ENCODE measurements at places on chromosomes 7 and 10.

- no peak for DNase-seq
Measured at GRCh38 chr7:84069999-84070500, 124.5 kb downstream of the SEMA3A start.

DNA sequence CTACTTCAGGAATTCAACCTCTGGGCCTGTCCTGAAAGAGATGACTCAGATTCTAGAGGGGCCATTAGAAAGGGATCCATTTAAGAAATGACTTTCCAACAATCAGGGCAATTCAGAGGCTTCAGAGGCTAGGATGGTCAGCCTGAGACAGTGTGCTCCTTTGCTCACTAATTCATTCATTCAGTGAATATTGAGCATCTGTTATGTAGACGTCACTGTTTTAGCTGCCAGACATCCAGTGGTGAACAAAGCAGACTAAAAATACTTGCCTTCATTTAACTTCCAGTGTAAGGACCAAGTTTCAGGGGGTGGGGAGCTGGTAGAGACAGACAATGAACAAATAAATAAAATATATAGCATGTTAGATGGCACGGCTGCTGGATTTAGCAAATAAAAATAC is 1.6 kb downstream of the KIAA1217 start:
- DNase-seq: no peak

- no peak for DNase-seq
Measured at GRCh38 chr7:18974803-18975202, 142.6 kb downstream of the TWIST1 start.

DNA sequence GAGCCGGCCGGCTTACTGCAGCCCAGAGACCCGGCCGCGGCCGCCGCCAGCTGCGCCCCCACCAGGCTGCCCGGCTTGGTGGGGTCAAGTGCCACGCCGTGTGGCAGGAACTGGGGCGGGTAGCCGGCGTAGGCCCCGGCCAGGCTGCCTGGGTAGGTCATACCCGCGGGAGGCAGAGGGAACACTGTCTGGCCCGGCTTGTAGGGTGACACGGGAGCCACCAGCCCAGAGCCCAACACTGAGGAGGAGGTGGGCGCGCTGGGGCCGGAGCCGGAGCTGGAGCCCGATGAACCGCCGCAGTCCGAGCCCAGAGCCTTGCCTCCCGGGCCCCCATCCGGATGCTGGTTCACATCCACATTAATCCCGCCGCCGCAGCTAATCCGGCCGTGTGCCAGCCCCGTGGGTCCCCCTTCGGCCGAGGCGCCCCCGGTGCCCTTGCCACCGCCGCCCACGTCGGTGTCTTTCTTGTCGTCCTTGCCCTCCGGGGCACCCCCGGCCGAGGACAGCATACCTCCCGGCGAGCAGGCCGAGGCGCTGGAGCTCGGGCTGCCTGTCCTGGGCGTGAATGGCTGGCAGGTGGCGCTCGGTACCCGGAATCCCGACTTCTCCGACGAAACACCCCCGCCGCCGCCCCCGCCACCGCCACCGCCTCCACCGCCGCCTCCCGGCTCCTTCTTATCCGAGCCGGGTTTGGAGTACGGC is 2.0 kb downstream of the ZNF503 start:
- no peak for DNase-seq

DNA sequence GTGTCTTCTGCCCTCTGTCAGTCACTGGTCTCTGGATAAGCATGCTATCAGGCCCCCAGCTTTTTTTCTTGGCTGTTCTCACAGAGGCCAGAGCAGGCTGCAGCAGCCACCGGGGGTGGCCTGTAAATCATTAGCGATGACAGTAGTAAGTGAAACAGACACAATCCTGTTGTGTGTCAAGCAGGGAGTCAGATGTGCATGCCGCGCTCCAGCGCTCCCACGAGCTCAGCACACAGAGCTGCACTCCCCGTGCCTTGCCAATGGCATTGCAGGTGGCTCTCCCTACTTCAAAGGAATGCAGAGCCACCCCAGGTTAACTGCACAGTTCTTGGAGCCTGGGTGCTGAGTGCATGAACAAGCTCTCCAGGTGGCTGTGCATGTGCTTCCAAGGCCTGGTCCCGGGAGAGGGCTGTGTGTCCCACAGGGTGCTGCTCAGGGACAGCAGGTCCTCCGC is 226.1 kb downstream of the GLRX3 start:
- no peak for DNase-seq

- no peak for DNase-seq
Measured at GRCh38 chr7:6507906-6508305, 43.4 kb downstream of the GRID2IP start.

DNA sequence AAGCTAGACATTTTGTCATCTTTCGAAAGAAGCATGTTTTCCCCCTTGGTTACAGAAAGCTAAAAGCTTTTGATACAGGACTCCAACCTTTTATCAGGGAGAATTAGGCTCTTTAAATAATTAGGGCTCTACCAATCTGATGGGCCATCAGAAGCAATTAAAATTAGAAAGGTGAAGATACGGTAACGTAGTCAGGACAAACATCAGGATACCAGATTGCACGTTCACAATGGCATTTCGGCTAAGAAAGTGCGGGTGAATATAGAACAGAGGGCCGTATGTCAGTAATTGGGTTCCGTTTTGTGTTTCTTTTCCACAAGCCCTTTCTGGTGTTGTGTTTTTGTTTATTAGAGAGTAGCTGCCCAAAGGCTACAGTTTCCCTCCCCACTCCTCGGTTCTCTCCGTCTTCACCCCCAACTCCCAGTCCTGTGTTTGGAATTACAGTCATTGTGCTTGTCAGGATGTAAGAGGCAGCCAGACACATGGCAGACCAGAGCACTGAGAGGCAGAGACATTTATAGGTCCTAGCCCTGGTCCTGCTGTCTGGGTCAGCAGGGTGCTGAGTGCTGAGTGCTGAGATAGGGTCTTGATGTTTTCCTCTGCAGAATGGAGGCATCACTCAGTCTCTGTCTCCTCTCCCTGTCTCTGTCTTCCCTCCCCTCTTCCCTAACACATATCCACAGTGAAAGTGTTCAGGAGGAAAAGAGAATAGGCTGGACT is 5.5 kb downstream of the PFKP start:
- DNase-seq: no peak

GRCh38 chr7:100156331-100157068 is 2.0 kb downstream of the TRAPPC14 start:
- peak; percentile 66 for DNase-seq

DNA sequence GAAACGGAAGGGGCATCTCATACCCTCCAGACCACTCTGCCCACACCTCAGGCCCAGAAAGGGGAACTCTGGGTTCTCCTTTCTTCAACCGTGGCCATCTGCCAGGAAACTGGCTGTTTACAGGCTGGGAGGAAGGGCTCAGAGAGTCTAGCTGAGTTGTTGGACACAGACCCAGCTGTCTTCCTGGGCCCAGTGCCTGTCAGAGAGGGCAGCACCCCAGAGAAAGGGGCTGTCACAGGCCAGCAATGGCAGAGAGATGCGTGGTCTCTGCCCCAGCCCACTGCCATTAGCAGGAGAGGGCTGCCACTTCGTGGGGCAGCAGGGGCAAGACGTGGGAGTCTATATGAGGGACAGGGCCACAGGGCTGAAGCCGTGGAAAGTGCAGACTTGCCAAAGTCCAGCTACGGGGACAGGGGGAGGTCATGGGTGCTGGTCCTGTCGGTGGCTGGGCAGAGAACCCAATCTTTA is 11.0 kb downstream of the GRID1 start:
- DNase-seq: peak; percentile 35

- DNase-seq: peak; percentile 66
Measured at GRCh38 chr10:86261941-86262687, 104.5 kb downstream of the GRID1 start.

DNA sequence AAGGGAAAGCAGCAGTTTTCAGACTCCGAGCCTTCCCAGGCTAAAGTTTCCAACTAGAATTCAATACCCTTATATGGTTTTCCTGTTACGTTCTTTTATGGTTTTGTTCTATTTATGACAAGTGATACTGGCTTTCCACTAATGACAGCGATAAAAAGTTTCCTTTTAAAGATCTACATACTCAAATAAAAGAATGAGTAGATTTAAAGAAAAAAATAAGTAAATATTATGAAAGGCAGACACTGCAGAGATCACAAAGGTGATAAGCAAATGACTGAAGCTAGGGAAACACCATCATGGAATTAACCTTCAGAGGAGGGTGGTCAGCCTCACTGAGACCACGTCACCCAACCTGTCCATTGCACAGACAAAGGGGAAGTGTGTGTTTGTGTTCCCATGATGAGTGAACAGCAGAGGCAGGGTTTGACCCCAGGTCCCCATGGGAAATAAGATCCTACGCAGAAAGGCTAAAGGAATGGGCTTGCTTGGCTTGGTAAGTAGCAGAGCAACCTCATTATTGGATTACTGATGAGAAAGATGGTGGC is 4.0 kb downstream of the VSIR start:
- DNase-seq: no peak

DNA sequence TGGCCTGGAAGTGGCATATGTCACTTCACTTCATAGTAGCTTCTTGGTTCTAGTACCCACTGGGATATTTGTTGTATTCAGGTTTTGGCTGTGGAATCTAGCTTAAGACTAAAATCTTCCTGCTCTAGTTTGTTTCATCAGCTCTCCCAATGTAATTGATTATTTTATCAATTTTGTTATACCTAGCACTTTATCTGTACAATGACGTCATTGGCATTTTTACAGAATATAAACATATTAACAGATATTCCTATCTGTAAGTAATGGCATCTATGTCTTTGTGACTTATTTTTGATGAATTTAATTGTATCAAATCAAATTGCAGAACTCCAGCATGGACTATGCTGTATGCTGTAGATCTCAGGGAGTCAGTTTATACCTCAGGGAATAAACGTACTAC is 19.7 kb downstream of the KIAA1217 start:
- DNase-seq: no peak

DNA sequence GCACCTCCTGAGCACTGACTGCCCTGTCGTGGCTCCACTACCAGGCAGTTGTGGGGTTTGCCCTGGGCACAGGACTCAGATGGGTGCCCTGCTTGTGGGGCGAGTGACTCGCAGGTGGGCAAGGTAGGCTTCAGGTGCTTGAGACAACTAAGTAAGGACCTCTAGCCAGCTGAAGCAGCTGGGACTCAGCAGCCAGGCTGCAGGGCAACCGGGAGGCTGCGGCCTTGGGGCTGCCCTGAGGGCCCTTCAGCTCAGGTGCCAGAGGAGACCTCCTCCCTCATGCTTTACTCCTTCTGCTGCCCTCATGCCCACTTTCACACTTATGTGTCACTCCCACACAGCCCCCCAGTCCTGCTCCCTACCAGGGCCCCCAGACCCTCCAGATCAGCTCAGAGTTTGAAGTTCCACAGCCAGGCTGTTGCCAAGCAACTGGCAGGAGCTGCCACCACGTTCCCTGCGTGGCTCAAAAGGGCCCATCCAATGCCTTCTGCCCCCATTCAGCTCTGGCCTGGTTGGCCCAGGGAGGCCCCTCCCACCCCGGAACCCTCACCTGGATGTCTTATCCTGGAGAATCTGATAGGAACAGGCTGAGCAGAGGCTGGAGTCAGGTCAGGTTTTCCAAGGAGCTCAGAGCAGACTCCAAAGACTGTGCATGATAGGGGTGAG is 10.0 kb downstream of the TLX1 start:
- DNase-seq: no peak

GRCh38 chr7:156515911-156516790 is 124.4 kb upstream of the RNF32 start:
- no peak for DNase-seq

GRCh38 chr7:70334871-70335270 is 736.6 kb downstream of the AUTS2 start:
- no peak for DNase-seq

GRCh38 chr10:92845921-92846320 is 2.4 kb upstream of the EXOC6 start:
- DNase-seq: no peak

- DNase-seq: peak; percentile 83
Measured at GRCh38 chr7:38107486-38107893, 70.6 kb upstream of the STARD3NL start.

- DNase-seq: no peak
Measured at GRCh38 chr7:85673876-85674275, 487.0 kb upstream of the SEMA3D start.

GRCh38 chr7:97118306-97118917 is 914 bp downstream of the SDHAF3 start:
- DNase-seq: peak; percentile 64

DNA sequence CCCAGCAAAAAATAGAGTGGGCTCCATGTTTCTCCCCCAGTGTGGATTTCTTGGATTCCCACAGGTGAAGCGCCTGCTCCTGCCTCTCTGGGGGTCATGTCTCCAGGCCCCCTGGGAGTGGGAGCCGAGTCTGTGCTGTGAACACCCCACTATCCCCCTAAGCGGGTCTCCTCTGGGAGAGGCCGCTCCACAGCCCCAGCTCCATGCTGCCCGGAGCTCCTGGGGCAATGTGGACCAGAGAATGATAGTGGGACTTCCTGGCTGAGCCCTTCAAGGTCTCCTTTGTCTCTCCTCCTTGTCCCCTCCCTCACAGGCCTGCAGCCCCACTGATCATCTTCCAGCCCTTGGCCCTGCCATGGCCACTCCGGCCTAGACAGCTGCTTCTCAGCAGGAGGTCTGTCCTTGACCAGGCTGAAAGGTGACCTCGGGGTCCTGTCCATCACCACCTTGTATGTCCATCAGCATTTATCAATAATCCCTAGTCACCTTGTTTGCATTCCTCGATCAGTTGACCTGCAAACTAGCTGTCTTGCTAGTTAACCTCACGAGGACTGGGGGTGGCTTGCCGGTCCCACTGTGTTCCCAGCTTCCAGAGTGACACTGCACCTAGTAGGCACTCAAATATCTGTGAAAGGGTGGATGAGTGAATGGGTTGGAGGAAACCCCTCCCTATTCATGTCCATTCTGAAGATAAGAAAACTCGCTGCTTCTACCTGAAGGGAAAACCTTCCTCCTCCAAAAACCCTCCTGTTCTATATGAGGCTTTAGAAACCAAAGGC is 776 bp upstream of the CALML3 start:
- no peak for DNase-seq

All from NAMALWA (cell line).